Activated naive CD8-positive, alpha-beta T cell treated with anti-CD3 and anti-CD28 coated beads, Interleukin-2, amount 50 U/mL, for 16 hours (primary cell): ENCODE measurements at places on chromosomes 3 and 15.

DNA sequence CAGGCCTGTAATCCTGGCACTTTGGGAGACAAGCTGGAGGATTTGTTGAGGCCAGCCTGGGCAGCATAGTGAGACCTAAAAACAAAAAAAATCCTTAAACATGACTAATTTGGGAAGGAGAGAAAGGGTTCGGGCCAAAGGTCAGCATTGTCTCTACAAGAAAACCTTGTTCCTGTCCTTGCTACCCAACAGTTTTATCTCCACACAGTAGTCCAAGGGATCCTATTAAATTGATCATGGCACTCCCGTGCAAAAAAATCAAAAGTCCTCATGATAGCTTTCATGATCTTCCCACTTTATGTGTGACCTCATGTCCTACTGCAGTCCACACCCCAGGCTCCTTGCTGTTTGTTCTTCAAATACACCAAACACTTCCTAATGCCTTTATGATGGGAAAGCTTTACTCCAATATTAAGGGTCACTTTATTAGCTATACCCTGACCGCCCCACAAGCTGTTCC lies 4.2 kb downstream of the RPL15 start:
- DNase-seq, result no peak

DNA sequence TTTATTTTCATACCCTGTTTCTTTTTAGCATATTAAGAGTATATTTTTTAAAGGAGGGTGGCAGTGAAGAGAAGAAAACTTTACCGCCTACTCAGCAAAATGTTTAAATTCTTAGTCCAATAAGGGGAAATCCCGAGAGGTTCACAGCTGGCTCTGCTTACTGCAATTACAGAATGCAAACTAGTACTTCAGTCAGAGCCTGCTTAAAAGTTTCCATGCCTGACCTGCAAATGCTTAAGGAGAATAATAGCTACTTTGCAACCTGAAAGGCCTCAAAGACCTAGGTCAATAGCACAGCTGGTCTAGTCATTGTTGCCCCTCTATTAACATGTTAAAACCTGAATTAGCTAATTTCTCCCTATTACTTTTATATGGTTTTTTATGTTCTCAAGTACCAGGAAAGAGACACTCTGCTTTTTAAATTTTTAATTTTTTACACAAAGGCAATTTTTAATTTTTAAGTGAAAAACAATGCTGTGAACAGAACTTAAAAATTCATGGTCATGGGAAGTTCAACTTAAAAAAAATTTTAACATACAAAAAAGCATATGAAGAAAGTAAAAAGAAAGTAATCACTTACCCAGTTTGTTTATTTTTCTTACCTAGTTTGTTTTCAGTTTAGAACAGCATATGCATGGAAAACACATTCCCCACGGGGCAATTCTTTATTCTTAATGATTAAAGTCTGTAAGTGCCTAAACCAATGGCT lies 79.2 kb downstream of the P3H2 start:
- DNase-seq, result no peak

DNA sequence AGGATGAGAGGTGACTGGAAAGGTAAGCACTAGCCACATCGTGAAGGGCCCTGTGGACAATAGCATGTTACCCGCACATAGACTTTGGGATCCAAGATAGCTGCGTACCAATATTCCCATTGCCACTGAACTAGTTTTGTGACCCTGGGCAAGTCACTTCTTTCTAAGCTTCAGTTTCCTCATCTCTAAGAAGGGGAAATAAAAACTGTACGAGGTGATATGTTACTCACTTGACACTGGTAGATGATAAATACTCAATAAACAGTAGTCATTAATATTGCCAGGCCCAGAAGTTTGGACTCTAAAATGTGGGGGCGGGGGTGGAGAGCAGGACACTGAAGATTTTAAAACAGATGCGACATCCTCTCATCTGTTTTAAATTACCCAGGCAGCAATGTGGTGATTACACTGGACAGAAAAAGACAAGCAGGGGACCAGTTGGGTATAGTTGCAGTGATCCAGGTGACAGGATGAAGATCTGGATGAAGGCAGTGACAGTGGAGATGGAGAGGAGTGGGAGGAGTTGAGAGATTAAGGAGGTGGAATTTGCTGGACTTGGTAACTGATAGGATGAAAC lies 2.5 kb downstream of the ATG7 start:
- DNase-seq, result no peak

DNA sequence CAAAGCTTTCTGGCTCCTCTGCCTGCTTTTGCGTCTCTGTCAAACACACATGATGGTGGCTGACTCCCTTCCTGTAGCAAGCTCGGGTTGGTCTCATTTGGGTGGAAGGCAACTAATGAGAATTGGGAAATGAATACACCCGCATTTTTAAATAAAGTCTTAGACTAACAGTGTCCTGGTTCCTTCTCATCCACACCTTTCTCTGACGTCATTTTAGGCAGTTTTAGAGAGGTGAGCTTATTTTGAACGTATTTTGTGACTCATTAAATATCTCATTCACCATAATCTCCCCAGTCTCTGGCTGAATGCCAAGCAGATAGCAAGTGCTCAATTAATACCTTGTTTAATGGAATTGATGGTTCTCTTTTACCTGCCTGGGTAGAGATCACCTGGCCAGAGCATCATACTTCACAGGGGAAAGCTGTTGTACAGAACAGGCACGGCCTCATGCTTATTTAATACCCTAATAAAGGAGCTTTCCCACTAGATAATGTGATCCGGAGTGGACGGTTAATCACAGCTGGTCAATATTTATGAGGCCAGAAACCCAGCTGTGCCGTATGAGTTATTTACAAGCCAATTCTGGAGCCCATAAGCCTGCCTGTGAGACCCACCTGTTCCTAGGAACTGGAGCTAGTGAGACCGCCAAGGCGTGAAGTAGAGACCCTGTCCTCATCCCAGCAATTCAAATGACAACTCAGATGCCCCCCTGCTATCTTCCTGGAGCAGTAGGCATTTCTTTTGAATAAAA lies 149.7 kb upstream of the PROK2 start:
- DNase-seq, result no peak

DNA sequence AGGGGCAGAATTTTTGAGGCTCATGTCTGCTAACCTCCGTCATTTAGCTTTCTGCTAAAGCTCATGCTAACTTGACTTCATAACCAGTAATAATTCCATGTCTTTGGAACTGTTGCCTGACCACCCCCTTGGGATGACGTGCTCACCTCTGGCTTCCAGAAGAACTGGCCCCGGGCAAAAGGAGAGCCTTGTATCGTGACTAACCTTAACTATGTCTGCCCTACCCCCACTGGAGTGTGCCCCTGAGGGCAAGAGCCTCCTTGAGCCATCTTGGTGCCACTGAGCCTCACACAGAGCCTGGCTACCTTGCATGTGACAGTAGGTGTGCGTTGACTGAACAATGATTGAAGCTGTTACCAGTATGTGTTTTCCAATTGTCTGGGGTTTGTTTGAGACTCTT lies 4.7 kb downstream of the LRRK1 start:
- no peak for DNase-seq

DNA sequence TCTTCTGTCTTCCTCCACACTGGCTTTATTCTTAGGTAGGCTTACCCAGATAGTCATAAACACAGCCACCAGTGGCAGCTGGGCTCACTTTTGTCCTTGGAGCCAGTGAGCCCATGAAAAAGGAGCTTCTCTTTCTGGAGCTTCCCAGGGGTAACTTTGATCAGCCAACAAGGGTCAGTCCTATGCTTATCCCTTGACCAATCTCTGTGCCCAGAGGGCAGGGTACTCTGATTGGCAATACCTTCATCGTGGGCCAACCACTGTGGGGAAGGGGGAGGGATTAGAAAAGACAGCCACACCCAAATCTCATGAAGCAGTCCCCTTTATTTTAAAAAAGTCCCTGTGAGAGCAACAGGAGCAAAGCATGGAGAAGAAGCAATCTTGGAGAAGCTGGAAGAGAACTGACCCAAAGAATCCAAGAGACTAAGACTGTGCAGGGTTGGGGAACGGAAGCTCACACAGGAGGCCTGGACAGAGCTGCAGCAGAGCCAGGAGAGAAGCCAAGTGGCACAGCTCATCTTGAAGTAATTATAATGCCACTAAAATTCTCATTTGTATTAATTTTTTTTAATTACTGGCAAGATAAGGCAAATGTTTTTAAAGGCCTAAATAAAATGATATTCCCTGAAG lies 70.4 kb downstream of the SSUH2 start:
- DNase-seq, result no peak

DNA sequence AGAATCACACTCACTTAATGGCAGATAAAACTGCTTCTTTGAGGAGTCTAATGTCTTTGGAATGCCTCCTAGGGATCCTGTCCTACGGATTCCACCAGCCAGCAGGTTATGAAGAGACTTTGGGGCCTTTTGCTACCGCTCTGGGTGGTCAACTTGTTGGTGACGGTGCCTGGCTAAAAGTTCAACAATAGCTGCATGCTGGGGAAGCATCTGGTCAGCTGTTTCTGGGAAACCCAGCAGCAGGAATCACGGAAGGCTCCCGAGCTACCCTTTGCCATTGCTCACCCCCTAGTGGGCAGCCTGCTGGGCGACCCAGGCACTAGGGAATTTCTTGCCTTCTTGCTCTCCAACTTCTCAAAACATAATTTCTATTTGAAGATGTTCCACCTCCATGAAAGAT lies 263.3 kb downstream of the NEK10 start:
- no peak for DNase-seq

DNA sequence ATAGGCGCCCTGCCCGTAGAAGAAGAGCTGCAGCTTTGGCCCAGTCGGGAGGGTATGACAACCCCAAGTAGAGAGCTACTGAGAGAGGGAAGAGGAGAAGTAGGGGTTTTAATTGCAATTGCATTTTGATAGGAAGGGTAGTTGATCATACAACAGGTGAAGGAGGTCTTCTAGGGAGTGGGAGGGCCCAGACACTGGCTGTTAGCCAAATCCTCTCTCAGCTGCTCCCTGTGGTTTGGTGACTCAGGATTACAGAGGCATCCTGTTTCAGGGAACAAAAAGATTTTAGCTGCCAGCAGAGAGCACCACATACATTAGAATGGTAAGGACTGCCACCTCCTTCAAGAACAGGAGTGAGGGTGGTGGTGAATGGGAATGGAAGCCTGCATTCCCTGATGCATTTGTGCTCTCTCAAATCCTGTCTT lies 408.9 kb upstream of the THBS1 start:
- DNase-seq, result peak; percentile 2

- DNase-seq, result no peak
Measured at GRCh38 chr3:77328690-77329089, 288.8 kb downstream of the ROBO2 start.

GRCh38 chr3:24688446-24689148 lies 193.9 kb upstream of the THRB start:
- DNase-seq, result no peak

DNA sequence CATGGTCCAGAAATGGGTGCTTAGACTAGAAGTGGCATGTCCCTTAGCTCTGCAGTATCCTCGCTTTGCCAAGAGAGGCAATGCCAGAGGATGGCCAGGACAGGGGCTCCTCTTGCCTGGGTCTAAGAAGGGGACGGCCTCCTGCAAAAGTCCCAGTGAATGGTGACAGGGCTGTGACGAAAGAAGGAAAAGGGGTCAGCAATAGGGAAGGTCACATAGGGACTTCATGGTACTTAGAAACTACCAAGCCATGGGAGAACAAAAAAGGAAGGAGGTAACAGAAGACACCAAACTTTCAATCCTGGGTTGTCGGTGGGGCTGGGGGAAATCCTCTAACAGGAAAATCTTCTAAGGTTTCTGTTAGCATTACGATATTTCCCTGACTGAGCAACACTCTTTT lies 36.2 kb upstream of the ATOSA start:
- no peak for DNase-seq

GRCh38 chr3:10946526-10946925 lies 46.0 kb upstream of the SLC6A1 start:
- no peak for DNase-seq

DNA sequence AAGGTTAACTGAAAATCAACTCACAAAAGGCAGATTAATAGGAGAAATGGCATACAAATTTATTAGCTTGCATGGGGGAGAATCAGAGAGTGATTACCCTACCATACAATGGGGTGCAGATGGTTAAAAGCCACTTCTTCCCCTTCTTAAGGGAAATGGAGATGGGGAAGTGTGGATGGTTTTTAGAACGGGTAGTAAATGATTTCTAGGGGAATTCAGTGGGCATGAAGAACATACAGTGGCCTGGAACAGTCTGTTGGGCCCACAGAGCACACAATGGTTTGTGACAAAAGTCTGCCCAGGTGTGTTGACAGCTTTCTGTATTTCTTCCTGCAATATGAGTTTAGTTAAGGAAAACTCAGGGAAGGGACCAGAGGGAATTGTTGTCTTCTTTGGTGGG lies 61.0 kb downstream of the C3orf80 start:
- no peak for DNase-seq

GRCh38 chr3:148612278-148612677 lies 85.4 kb upstream of the AGTR1 start:
- no peak for DNase-seq

DNA sequence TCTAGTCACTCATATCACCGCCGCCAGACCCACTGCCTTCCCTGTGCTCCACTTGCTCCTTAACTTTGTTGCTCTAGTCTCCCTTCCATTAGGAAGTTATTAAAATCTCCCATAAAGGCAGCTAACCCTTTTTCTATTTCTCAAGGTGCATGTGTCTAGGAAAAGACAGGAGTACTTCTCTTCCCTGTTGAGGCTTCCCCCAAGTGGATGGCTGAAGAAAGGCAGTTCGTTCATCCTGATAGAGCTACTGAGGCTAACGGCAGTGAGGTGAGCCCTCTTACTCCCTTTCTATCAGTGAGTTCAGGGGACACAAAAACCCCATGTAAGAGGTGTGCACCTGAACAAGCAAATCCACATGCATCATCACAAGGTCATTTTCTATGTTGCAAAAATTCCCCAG lies 397.8 kb downstream of the IGSF11 start:
- no peak for DNase-seq

DNA sequence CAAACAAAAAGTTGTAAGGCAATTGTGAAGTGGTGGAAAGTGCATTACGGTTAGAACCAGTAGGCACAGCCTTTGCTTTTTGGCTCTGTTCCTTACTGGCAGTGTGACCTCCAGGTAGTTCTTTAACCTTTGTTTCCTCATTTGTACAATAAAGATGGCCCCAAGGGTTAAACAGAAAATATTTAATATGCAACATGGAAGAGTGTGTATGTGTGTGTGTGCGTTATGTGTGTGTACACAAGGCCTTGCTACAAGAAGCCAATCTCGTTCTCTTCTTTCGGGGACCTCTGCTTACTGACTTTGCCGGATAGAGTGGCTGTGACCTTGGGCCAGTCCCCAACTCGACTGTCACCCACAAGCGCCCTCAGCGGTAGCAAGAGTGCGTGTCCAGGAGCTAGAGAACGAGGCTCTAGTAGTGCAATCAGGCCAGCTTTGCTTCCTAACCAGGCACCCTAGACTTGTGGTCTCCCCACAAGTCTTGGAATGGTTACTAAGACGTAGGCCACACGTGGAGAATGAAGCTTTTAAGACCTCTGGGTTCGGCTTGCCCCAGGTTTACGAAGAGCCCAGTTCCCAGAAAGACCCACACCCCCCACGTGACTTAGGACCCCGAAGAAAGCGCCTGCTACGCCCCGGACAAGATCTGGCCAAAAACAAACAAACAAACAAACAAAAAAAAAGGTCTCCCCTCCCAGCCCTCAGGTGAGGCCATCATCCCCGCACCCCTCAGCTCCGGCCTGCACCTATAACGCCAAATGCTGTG lies 593 bp downstream of the CIAO2A start:
- DNase-seq, result no peak
